NCI-H2081 (cell line): ENCODE measurements at places on chromosomes 12 and 14.

DNA sequence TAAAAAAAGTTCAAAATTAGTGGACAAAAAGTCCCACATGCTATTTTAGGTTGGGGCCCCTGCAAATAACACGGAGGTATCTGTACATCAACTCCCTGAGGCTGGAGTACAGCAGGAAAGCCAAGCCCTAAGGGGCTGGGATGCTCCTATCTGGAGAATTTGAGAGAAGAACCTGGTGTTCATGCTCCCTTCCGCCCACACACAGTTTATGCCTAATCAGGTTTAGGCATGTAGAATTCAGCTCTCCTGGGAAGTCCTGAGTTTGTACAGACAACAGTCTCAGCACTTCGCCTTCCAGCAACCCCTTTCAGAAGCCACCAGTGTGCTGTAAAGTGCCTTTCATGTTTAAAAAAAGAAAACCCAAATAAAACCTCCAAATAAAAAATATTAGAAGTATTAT lies 237.3 kb upstream of the GRIP1 start:
- DNase-seq, result no peak

GRCh38 chr12:57797933-57798332 lies 15.3 kb downstream of the TSFM start:
- DNase-seq, result no peak

GRCh38 chr12:7293670-7294069 lies 10.2 kb upstream of the ACSM4 start:
- DNase-seq, result no peak

- no peak for DNase-seq
Measured at GRCh38 chr12:66896797-66897196, 217.9 kb upstream of the GRIP1 start.

GRCh38 chr14:96625426-96625985 lies 123.3 kb downstream of the PAPOLA start:
- DNase-seq, result no peak

DNA sequence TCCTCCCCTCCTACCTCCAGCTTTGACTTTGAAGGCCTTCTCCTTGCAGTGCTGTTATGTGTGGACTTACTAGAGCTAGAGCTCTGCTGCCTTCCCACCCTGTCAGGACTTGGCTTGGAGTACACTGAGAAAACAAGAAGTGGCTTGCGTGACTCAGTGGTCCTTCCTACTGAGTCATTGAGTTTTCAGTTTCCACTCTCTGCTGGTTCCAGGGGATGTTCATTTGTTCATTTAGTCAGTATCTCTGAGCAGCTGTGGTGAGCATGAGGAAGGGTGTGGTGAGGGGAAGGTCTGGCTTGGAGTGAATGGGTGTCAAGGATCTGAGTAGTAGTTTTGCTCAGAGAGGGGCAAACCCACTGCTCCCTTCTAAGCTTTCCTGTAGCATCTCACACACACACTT lies 17.2 kb upstream of the ELK3 start:
- DNase-seq, result no peak
